ENCODE measurements at places on chromosomes 2 and 18.
A peak's percentile ranks its signal among the peaks of the same experiment; 100 is the strongest.

DNA sequence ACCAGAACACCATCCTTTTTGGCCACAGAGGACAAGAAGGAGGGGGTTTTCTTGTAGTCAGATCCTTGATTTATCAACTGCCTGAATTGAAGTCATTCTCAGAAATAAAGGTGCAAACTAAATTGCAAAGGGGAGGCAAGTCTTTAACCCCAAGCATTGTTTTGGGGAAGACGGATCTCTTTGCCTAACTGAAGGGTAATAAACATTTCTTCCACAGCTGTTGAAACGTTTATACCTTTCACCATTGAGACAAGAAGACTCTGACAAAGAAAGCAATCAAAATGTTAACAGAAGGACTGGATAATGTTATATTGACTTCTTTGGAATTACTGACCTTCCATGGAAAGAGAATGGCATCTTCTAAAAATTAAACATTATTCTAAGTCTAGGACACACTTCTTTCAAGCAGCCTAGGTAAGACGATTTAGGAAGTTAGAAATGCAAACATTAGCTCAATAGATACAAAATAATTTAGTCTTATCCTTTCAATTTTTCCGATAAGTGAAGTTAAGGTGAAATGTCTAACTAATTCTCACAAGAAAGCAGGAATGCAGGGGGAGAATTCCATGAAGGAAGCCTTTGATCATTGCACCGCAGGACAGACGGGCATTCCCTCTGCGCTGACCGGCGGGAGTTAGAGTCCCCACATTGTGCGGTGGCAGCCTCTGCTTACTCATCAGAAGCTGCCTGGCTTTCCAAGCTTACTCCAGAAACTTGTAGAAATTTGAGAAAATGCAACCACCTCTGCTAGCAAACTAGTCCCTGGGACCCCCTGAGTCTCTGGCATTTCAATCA is 69.4 kb upstream of the COPS8 start:
- DNase-seq: no peak

- DNase-seq: no peak
These were observed 95.5 kb downstream of the ARL4C start for GRCh38 chr2:234401426-234401825.

DNA sequence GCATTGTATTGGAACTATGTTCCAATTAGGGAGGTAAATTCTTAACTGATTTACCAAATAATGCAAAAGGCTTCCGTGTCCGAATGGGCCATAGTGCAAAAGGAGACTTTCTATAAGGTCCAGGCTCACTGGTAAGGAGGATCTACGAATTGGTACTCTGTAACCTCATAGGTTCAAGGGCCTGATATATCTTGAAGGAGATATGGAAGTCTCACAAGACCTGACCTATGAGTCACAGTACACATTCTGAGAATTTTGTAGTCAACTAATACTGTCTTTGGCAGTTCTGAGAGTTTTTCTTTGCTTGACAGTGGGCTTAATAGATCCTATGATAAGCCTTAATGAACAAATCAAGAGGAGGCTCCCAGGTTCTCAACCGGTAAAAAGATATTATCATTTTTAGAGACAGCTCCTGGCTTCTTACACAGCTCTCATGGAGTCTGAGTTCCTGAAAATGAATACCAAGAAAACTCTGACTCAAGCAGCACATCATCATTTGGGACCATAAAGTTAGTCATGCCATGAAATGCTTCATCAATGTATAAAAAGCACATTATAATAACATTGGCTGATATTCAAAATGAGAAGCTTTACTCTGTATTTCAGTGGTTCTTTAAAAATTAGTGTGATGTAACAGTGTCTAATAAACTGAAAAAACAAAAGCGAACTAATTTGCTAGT is 1275.2 kb upstream of the CRIM1 start:
- peak; percentile 12 for DNase-seq

DNA sequence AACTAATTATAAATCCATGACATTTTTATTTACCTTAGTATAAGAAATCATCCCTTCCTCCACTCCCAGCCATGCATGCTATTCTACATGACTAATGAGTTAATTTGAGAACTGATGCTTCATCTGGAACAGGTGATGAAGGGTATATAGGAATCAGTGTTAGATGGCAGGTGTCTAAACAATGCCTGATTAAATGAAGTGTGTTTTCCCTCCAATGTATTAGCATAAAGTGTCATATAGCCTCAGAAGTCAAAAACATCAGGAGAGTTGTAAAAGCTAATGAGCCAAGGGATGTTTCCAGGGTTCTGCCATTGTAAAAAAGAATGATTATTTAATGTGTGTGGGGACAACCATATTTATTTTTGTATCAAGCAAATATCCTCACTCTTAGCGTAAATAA is 913.8 kb downstream of the DCC start:
- no peak for DNase-seq

GRCh38 chr2:64442801-64443429 is 11.0 kb upstream of the LGALSL start:
- DNase-seq: no peak

DNA sequence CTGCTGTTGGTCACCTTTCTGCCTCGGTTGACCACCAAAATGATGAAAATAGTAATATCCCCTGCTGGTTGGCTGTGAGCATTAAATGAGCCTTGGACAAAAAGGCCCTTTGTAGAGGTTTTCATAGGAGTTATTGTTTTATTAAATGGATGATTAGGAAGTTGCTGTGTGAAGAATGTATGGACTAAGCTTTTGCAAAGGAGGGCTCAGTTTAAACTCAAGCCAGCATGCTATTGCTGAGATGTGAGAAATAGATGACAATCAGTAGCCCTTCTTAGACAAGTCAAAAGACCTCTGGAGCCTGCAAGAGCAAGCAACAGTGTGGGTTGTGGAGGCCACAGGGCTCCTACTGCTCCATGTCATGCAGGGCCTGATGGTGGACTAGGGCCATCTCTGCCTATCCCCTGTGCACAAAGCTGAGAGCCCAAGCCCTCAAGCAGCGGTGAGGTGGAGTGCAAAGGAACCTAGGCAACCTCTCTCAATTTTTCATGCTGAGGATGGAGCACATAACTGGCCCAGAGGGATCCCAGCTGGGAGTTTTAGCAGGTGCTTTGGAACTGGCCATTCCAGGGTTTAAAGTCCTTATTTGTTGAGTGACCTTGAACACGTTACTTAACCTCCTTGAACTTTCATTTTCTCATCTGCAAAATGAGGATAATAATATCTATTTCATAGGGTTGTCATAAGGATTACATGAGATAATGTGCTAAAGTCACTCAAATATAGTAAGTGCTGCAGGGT is 37.1 kb downstream of the FOSL2 start:
- DNase-seq: no peak

- DNase-seq: no peak
These were observed 86.4 kb downstream of the ARL4C start for GRCh38 chr2:234410526-234410925.

GRCh38 chr2:20880221-20880771 is 57.4 kb upstream of the LDAH start:
- DNase-seq: no peak

DNA sequence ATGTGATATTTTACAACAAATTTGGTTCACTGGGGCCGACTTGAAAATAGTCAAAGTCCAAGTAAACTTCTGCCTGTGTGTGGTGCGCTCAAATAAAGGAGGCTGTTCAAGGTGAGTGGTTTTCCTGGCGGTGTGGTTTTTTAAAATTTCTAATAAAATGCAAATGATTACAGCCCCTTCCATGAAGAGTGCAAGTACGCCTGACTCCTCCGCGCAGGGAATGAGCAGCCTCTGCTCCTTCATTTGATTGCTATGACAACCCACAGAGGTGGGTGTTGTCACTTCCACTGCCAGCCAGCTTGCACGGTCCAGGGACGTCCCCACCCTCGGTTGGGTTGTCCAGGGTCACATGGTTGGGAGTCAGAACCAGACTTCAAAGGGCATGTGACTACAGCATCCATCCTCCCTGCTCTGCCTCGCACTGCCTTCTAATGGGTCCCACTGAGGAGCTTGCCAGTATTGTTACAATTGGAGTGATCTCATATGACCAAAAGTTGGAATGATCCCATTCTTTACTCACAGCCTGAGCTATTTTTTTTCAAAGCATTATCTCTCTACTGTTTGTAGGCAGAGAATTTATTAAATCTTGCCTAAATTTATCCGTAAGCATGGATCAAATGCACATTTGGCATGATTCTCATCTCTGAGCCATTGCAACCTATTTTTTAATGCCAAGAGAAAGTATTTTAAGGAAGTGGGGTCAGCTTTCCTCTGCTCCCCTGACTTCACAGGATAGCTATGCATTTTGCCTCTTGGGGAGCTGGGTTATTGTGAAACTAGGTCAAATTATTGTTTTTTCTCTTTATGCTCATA is 121.3 kb downstream of the AGAP1 start:
- peak; percentile 70 for DNase-seq

- DNase-seq: no peak
These were observed 23.4 kb downstream of the SAP130 start for GRCh38 chr2:128004509-128004908.

GRCh38 chr2:67900826-67901225 is 162.0 kb downstream of the C1D start:
- no peak for DNase-seq

DNA sequence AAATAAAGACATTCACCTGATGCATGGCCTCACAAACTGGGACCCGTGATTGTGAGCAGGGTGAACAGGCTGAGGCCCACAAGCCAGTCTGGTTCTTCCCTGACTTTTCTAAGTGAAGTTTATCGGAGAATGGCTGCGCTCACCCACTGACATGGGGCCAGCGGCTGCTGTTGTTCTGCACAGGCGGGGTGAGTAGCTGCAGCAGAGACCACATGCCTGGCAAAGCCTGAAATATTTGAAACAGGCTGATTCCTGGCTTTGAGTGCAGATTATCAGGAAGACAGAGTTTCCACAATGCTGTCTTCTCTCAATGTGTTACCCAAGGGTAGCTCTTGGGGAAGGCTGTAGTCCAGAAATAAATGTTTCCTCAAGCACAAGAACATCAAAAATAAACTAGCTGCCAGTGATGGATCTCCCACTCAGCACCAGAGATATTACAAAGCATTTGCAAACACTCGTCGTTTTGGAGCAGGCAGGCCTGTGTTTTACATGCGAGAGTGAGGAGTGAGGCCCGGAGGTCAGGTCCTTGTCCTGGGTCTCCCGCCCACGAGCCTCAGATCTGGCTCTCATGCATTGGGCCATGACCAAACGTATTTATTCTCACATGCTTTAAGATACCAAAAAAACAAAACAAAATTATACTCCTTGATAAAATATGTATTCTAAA is 647.1 kb downstream of the GALR1 start:
- no peak for DNase-seq

GRCh38 chr2:29080886-29081743 is 6.8 kb upstream of the PCARE start:
- DNase-seq: no peak

GRCh38 chr2:219495531-219496122 is 3.1 kb upstream of the GMPPA start:
- DNase-seq: peak; percentile 64

- DNase-seq: no peak
These were observed 3.4 kb downstream of the RBBP8 start for GRCh38 chr18:22936515-22936914.

DNA sequence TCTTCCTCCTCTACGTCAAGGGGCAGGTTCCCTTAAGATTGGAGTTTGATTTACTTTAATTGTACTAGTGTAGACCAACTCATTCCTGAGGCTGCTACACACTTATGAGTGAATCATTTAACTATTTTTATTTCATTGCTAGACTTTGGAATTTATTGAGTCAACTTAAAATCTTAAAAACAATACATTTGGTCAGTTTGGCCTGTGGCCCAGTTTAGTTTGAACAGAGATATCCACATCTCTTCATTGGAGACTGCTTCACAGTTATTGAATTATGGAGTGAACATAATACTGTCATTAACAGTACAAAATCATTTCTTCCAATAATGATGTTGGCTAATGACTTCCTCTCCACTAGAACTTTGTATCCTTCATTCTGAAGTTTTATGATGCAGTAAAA is 34.5 kb upstream of the STPG4 start:
- peak; percentile 89 for DNase-seq

DNA sequence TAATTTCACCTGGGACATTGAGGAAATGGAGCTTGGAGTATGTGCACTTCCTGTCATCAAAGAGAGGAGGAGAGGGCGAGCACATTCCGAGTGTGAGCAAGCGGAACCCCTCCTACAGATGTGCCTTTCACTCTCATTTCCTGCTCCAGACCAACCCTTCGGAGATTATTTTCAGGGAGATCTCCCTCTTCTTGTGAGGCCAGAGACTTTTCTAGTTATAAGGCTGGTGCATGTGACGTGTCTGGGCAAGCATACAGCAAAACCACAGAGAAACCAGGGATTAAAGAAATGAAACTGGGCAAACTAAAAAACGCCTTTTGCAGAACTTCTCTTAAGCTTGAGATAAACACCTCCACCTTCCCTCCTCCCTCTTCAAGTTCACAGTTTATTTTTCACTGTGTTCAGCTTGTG is 409.2 kb upstream of the TCF4 start:
- no peak for DNase-seq

DNA sequence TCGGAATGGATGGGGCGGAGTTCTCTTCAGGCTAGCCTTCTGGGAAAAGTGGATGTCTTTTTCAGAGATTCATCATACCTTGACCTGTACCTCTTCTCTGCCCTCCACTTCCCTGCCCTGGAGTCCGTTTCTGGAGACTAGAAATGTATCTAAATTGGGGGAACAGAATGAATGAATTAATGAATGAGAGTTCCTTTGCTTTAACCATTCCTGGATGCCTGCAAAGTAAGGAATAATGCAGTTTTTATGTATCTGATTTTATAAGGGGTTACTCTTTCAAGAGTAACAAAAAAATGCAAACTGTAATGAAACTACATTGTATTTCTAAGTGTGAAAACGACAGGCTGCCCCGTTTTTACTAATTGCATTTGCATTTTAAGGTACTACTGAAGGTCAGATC is 2.0 kb downstream of the SOWAHC start:
- DNase-seq: no peak

DNA sequence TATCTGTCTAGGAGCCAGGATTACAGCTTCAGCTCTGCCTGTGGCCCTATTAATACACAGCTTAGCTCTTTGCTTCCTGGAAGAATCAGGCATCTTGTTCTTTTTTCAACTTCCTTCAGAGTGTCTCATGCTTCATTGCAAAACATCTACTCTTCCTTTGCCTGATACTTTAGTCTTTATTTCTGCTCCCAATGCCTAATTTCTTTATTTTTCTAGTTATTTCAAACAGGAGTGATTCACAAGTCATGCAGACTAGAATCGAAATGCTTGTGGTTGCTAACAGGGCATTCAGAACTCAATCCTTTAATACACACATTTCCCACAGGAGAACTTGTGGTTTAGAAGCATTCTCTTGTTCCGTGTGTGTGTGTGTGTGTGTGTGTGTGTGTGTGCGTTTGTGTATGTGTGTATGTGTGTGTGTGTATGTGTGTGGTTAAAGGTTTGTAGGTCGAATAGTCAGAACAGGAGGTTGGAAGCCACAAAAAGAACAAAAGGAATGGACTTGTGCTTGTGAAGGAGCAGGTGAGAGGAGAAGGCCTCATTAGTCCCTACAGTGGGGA is 28.3 kb upstream of the INSIG2 start:
- peak; percentile 98 for DNase-seq

DNA sequence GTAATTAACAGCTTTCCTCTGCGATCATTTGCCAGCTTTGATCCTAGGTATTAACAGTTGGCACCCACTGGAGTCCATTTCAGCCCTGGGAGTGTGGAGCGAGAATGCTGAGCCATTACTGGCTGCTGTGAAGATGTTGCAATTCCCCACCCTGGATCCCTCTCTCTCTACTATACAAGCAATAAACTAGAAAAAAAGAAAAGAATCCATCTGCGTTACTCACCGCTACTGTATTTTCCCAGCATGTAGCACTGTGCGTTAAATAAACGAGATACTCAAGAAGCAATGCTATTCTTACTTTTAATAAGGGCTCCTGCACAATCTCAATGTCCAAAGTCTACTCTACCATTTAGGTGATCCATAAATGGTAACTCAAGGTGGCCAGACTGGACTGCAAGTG is 8.5 kb downstream of the RTTN start:
- no peak for DNase-seq
